ENCODE measurements at places on chromosomes 12 and 14.

DNA sequence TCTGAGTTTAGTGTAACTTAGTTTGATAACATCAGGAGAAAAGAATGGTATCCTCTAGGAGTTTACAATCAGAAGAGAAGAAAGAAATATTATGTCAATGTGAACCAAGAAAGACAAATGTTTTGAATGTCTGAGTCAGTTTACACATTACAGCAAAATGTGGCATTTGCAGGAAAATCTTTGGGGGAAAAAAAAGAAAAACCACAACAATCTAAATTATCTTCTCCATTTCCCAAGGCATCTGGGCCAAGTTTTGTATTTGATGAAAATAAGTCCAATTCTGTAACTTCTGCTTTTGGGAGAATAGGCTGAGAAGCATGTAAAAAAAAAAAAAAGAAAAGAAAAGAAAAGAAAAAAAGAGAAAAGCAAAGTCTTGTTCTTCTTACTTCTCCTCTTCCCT is 58.8 kb upstream of the FLRT2 start:
- no peak for DNase-seq

DNA sequence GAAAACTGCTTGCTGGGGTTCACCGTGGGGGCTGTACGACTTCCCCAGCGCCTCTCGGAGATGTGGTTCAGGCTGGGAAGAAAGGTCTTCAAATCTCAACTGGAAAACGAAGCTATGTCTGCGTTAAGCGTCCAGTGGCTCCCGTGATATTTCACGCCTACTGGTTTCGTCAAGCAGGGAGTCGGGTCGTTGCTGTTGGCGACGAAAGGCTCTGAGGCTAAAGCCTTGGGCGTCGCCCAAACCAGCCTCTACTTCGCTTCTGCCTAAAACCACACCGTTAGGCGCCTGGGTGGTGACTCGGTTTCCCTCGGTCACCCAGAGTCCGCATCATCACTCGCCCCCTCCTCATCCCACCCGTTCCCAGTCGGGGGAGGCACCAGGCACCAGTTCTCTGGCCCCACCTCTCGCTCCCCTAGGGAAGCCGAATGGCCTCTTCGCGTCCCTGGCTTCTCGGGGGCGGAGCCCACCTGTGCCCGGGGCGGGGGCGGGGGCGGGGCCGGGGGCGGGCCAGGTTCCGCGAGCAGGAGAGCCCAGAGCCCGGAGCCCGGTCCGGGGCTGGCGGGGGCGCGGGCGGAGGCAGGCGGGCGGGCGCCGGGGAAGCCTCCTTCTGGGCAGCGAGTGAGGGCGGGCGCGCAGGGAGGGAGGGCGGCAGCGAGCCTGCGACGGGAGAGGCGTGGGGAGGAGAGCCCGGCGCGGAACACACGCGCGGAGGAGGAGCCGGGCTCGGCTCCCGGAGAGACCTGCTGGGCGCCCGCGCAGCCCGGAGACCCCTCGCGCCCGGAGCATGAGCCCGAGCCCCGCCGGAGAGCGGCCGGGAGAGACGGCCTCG is at the start of gene B4GALNT3:
TSS of gene B4GALNT3 (plus strand) at position 510 of the 829 bp plus-strand sequence. CDS start 438 bp downstream, outside the sequence.
- DNase-seq, result no peak

DNA sequence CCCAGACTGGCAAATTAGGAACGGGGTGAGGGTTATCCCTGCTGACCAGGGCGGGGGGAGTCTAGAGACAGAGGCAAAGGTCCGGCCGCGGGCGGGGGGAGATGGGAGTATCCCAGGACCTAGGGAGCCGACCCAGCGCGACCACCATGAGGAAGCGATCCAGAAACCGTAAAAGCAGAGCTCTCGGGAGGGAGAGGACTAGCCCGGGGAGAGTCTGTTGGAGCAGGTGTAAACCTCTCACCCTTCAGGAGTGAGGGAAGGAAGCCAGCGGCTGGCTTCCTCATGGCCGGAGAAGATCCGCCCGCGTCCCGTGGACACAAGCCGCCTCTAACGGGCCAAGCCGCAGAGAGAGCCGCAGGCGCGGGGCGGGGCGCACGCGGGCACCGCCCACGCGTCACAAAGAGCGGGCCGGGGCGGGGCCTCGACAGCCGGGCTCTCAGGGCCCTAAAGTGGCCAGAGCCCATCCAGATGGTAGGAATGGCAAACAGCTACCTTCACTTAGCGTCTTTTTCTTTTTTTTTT is at the start of gene ACRBP:
TSS of gene ACRBP (minus strand) at position 350 of the 522 bp plus-strand sequence. CDS start at position 284, 66 bp downstream.
- peak; percentile 40 for DNase-seq

GRCh38 chr12:15899282-15899870 is 11.8 kb upstream of the DERA start:
- no peak for DNase-seq

GRCh38 chr12:54294152-54294952 is 6.5 kb downstream of the NFE2 start:
- peak; percentile 56 for DNase-seq

- no peak for DNase-seq
Observed at GRCh38 chr12:133010657-133011297, 24.6 kb downstream of the ZNF26 start.

DNA sequence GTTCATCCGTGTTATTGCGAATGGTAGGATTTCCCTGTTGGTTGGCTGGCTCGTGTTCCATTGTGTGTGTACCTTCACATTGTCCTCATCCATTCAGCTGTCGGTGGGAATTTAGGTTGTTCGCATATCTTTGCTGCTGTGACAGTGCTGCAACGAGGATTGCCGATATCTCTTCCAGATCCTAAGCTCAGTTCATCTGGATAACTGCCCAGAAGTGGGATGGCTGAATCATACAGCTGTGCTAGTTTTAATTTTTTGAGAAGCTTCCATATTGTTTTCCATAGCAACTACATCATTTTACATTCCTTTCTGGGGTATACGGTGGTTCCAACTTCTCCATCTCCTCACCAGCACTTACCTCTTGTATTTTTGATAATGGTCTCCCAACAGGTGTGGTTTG is 292.8 kb upstream of the SFSWAP start:
- no peak for DNase-seq

DNA sequence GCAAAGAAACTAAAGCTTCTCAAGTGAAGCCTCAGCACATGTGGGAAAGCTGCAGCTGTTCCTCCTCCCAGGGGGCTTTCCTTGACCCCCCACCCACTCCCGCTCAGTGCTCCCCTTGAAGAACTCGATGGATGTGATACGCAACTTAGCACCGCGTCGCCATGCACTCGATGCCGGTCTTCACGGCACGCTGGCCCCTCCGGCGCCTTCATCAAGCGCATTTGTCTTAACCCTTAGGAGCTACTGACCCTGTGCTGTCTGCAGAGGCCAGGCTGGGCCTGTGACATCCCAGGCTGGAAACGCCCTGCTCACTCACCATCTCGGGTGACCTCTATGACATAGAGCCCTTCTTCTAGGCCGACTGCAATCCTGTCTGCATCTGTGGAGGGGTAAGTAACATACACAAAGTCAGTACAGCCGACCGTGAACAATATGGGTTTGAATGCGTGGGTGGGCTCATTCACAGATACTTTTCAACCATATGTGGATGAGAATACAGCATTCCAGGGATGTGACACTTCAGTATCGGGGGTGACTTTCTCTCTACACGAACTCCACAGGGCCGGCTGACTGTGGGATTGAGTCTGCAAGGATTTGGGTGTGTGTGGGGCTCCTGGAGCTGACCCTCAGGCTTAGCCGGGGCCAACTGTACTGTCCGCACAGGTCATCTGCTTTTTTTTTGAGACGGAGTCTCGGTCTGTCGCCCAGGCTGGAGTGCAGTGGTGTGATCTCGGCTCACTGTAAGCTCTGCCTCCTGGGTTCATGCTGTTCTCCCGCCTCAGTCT is 23.1 kb downstream of the AMN start:
- DNase-seq, result no peak

- no peak for DNase-seq
Observed at GRCh38 chr12:32504591-32504990, 105.2 kb downstream of the FGD4 start.

- no peak for DNase-seq
Observed at GRCh38 chr12:32889011-32889760, 7.4 kb downstream of the PKP2 start.

DNA sequence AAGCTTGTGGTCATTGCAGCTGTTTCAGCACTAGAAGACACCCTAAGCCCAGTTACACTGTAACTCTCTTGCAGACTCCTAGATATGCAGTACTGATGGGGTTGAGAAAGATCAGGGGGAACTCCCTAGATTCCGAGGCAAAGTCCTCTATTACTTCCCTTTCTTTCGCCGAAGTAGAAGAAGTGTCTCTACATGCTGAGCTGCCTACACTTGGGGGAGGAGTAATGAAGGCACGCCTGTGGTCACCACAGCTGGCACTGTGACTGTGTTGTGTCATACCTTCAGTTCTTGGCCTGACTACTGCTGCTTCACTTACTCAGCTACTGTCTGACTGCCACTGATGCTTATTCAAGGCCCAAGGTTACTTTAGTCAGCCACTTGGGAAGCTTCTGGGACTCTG is 35.1 kb upstream of the RPL10L start:
- no peak for DNase-seq

DNA sequence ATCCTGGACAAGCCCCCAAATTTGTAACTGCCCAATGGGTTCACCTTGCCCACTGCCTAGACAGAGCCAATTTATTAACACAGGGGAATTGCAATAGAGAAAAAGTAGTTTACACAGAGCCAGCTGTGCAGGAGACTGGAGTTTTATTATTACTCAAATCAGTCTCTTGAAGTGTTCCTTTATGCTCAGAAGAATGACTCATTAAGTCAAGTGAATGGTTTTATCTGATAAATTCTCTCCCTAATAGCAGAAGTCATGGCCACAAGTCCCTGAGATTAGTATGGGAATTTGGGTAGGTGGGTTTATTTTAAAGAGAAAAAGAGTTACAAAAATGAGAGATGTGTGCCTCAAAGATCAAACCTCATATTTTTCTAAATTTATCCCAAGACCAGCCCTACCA is 122.8 kb upstream of the NUDT4 start:
- DNase-seq, result no peak

DNA sequence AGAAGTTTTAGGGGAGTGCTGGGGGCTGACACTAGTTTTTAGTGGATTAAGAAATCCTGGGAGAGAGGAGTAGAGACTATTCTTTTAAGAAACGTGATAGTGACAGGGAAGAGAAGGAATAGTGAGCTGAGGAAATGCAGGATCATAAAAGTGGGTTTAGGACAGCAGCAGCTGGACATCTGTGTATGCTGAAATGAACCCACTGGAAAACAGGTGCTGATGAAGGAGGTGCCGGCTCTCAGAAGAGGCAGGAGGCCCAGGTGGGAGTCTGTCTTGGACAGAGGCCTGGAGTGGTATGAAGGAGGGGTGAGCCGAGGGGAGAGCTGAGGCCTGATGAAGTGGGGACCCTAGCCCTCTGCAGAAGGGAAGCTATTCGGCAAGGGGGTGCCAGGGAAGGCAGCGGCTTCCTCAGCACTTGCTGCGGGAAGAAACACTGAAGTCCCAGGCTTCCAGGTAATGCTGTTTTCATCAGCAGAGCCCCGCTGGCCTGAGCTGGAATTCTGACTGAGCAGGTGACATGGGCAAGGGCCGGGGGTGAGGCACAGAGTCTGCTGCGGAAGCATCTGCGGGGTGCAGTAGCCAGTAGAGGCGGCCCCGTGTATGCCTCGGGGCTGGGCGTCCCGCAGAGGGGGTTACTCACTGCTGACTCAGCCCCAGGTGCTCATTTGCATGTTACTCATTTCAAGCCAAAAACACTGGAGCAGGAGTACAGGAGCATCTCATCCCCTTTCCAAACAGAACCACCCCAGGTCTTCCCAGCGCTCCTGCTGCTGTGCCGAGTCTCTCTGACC is 89.7 kb downstream of the TMCC3 start:
- peak; percentile 73 for DNase-seq

GRCh38 chr12:6858799-6859198 is 6.8 kb downstream of the USP5 start:
- no peak for DNase-seq

DNA sequence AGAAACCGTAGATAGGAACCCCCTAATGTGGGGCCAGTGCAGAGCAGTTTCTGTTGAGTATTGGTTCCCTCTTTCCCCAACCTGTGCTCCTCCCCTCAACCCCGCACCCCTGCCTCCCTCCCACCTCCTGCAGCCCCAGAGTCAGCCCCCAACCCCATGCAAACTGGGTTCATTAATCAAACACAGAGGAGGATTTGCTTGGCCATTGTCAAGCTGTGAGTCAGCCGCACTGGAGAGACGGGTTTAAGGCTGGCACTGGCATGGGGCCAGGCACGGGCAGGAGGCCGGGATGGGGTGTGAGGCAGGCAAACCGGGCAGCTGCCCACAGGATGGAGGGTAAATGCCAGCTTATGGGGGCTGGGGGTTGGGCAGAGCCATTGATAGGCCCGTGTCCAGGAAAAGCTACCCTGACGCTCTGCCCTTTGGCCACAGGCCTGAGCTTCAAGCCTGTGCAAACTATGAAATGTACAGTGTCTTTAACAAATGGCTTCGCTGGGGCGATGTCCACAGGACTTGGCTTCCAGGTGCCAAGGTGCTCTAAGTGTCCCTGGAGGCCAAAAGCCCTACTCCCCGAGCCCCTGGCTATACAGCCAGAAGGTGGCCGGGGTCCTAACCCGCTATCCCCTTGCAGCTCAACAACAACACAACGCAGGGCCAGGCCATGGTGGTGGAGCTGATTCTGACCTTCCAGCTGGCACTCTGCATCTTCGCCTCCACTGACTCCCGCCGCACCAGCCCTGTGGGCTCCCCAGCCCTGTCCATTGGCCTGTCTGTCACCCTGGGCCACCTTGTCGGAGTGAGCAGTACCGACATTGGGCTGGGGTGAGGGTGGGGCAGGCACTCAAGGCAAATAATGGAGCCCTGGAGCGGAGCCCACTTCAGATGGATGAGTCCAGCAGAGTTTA is 1.4 kb downstream of the AQP5 start:
- peak; percentile 45 for DNase-seq

DNA sequence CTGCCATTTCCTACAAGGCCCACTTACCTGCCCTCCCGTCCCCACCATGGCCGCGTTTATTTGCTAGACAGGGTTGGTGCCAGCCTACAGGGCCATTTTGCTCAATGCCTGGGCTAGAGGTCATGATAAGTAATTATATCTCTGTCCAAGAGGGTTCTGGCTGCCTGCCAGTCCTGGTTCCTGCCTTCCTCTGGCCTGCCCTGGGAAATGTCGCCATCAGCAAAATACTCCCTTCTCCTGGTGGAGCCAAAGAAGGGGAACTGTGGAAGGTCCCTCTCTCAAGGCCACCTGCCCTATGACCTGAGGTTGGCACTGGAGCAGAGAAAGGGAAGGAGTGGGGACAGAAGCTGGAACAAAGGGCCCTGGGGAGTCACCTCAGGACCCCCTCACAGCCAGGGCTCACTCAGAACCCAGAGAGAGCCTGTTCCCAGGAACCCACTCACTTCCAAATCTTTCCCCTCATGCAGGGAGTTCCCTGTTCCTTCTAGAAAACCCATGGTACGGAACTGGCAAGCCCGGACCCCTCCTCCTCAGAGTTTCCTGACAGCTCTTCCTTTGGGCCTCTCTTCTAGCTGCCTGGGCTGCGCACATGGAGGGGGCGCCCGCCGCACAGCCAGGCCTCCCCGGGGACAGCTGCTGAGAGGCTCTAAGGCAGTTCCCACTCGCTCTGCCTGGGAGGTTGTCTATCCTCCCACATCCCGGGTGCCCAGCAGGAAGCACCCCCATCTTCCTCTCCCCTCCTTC is 280.5 kb downstream of the DPF3 start:
- no peak for DNase-seq

GRCh38 chr14:70662080-70662479 is 20.4 kb downstream of the TTC9 start:
- no peak for DNase-seq

Measured in dorsolateral prefrontal cortex (tissue), 122 donors.